ENCODE measurements at places on chromosomes 3 and 15.

DNA sequence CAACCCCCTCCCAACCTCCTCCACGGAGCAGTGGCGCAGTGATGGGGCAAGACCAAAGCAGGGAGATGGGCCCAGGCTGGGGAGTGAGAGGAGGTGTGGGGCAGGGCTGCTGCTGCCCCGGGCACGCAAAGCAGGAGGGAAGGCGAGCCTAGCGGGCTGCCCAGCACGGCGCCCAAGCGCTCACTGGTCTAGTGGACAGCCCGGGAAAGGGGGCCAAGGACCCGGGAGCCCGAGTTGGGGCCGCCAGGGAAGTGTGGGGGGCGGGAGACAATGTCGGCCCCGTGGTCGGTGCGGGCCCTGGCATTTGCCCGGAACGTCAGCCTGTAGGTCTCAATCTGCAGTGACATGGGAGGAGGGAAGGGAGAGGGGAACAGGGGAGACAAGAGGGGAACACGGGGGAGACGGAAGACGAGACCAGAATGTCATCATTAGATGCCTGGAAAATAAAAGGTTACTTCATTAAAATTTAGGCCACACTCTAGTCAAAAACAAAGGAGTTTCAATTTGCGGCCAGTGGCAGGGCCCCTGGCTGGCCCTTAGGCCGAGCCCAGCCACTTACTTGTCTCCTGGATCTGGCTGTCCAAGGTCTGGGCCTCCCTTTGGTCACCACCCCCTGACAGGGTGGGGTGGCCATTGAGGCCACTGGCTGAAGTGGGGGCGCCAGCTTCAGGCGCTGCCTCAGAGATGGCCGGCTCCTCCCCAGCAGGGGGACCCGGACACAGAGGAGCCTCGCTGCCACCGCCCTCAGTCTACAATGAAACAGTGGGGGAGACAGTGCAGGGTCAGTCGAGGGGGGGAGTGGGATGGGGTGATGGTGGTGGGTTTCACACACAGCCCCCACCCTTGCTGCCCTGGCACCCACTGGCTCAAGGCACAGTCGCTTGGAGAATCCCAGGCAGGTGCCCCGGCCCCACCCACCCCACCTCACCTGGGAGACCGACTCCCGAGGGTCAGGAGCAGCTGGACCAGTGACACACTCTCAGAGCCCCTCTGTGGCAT, 50.0 kb downstream of the DHX30 start:
- no peak for DNase-seq

- no peak for DNase-seq
These were observed 7.2 kb downstream of the MAP6D1 start for GRCh38 chr3:183818041-183818620.

- no peak for DNase-seq
These were observed 212.0 kb downstream of the MINAR1 start for GRCh38 chr15:79644091-79644490.

DNA sequence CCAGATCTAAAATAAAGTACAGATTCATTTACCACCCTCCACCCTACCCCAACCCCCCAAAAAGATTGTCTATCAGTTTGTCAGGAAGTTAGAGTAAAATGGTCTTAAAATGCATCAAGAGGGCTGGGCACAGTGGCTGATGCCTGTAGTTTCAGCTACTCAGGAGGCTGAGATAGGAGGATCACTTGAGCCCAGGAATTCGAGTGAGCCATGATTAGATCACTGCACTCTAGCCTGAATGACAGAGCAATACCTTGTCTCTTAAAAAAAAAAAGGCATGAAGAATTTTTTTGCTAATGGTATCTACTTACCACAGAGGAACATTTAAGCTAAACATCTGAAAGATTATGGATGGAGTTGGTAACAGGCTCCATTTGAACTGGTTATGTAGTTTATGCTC, 71.0 kb downstream of the RBM6 start:
- no peak for DNase-seq

GRCh38 chr15:63440756-63441155, 59.1 kb upstream of the CA12 start:
- DNase-seq: no peak

- no peak for DNase-seq
These were observed 34.3 kb downstream of the GOLGA6L10 start for GRCh38 chr15:82314769-82315518.

GRCh38 chr3:34956511-34956910, 682.8 kb upstream of the ARPP21 start:
- DNase-seq: no peak

DNA sequence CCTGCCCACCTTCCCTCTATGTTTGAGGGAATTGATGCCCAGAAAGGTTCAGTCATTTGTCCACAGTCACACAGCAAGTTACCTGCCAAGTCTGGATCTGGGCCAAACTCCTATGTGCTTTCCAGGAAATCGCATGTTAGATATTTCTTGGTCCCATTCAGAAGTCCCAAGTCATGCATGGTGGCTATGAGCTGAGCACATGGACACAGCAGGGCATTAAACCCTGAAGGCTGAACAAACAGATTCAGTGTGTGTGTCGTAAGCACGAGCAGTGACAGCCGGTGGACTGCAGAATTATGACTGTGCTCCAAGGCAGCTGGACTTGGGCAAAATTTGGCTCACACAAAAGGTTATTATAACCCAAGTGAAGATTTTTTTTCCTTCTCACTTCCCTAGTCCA, 11.4 kb upstream of the SLC6A6 start:
- DNase-seq: no peak

GRCh38 chr3:61008153-61008997, 242.9 kb downstream of the FHIT start:
- DNase-seq: no peak

- DNase-seq: no peak
These were observed 392.6 kb downstream of the GAP43 start for GRCh38 chr3:116015931-116016330.

DNA sequence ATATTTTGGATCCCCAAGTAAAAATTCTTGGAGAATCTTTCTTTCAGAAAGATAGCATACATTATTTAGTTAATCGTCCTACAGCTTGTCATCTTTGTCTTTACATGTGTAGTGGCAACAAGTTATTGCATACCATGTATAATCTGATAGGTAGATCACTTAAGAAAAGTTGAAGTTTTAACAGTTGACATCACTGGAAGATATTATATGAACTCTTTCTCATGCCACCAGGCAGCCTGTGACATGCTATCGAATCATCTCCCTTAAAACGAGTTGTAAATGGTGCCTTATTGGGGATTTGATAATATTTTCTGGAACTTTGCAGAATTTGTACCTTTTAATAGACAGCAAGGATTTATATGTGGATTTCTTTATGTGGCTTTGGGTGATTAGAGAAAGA, 8.7 kb downstream of the U2SURP start:
- DNase-seq: no peak

- DNase-seq: no peak
These were observed 33.5 kb downstream of the MLH1 start for GRCh38 chr3:37026851-37027250.

- DNase-seq: no peak
These were observed 648.5 kb upstream of the NR2F2 start for GRCh38 chr15:95681836-95682544.

DNA sequence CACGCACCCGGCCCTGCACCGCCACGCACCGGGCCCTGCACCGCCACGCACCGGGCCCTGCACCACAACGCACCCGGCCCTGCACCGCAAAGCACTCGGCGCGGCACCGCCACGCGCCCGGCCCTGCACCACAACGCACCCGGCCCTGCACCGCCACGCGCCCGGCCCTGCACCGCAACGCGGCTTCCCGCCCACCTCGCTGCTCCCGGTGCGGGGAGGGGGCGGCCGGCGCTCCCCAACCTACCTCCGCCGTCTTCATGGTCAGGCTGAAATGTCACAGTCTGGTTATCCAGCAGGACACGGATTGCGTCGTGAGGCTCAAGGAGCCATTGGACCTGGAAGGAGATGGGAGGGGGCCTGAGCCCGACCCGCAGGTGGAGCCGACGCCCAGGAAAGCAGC, 41.8 kb downstream of the MUC20 start:
- DNase-seq: no peak

GRCh38 chr3:183028416-183028815, 48.1 kb upstream of the DCUN1D1 start:
- no peak for DNase-seq

DNA sequence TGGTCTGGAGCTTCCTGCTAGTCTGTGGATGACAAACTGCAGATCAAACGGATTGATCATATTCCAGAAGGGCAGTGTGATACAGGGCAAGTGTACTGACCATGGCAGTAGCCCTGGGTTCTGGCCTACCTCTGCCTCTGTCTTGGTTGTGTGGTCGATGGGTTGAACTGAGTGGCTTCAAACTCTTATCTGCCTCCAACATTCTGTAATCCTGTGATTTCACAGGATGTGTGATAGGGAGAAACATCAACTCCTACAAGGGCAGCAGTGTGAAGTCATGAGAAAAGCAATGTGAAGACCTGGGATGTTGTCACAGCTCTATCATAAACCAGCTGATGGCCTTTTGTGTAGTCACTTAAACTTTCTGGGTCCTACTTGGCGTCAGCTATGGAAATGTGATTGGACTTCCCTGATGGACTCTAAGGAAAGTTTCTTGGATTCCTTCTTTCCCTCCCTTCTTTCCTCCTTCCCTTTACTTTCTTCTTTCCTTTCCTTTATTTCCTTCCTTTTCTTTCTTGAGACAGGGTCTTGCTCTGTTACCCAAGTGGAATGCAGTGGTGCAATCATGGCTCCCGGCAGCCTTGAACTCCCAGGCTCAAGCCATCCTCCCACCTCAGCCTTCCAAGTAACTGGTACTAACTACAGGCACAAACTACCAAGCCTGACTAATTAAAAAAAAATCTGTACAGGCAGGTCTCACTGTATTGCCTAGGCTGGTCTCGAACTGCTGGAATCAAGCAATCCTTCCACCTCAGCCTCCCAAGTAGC, 114.8 kb downstream of the BBX start:
- DNase-seq: no peak

GRCh38 chr3:113485161-113485609, 29.8 kb downstream of the SPICE1 start:
- DNase-seq: peak; percentile 0

DNA sequence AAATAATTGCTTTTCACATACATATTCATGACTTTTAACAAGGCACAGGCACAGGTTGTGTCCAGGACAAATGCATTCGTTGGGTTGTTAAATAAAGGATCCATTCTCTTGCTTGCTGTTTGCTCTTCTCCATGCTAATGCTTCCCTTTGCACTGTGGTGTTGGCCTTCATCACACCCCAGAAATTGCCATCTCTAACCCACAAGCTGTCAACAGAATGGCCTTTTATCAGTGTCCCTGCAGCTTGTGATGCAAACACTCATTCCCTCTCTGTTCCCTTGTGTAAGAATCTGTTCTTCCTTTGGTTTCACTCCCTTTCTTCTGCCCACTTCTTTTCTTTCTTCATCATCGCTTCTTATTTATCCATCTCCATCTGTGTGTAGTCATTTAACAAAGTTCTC, 72.2 kb downstream of the SLC7A14 start:
- no peak for DNase-seq

DNA sequence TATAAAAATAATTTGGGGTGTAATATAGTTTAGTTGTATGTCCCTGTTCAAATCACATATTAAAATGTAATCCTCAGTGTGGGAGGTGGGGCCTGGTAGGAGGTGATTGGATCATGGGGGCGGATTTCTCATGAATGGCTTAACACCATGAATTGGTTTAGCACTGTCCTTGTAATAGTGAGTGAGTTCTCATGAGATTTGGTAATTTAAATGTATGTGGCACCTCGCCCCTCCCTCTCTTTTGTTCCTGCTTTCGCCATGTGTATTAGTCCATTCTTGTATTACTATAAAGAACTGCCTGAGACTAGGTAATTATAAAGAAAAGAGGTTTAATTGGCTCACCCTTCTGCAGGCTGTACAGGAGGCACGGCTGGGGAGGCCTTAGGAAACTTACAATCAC, 83.9 kb downstream of the ANXA2 start:
- DNase-seq: no peak
